CD4-positive, alpha-beta T cell treated with Interleukin-6 for 4 hours (primary cell): ENCODE measurements at places on chromosomes 7 and 10.

- DNase-seq = peak; percentile 25
These were observed 127.5 kb downstream of the CUBN start for GRCh38 chr10:17001961-17002749.

DNA sequence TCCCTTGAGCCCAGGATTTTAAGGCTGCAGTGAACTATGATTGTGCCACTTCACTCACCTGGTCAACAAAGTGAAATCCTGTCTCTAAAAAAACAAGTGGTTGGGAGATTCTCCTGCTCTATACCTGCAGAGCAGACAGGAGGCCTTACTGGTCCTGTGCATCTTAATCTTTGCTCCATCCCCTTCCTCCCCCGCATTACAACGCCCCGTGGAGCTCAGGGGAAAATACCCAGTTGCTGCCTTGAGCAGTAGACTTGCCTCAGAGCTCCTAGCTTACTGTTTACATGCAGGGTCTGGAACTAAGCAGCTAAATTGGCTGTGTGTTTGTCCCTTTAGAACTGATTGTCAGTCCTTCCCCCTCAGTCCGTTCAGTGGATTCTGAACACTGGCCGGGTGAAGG is 123.8 kb upstream of the KMT2E start:
- DNase-seq = no peak

DNA sequence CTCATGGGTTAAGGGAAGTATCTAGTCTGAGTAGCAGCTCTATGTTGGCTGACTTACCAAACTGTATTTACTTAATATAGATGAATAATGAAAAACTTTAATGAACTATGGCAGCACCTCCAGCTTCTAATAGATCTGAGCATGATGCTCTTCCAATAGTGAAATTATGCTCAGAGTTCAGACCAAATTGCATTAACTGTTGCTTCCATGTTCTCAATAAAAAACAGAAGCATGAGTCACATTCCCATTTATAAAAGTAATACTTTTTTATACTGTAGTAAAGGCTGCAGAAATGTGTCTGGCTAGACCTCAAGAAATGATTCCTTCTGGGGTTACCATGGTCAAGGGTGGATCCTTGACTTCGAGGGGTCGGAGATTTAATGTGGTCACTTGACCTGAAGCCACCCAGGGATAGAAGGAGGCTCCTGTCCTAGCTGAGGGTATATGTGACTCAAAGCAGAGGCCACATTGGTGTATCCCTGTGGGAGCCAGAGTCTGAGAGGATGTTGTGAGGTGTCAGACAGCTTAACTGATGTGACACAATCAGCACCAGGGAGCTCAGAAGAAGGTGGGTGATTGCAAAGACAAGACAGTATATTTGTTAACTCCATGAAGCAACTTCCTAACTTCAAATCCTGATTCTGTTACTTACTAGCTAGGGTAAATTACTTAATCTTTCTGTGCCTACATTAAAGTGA is 19.8 kb upstream of the PLCE1 start:
- DNase-seq = no peak

DNA sequence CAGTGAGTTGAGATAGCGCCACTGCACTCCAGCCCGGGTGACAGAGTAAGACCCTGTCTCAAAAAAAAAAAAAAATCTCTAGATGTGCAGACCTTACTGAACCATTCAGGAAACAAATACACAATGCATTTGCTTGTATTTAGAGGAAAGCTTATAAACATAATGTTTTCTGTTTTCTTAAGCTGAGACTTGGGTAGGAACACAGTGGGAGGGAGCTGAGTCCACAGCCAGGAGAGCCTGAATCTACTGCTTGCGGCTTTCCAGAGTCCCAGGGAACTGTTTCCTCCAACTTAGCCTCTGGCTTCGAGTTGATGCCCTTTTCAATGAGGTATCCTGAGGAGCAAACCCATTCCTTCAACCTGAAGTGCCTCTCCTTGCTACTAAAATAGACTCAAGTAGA is 83.0 kb upstream of the PITRM1 start:
- DNase-seq = no peak

DNA sequence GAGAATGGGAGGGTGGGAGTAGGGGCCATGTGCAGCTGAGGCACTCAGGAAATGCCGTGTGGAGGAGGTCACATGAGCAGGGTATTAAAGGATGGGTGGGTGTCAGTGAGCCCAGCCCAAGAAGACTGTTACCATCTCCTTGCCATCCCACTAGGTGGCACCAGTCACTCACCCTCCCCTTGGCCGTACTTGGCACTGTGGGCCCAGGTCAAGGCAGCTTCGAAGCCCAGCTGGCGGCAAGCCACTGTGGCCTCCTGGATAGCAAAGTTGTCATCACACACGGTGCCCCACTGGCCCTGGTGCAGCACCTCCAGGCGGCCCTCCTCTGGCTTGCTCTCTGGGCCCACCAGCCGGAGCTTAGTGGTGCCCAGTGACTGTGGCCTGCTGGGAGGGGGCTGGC is 5.4 kb downstream of the LOXL4 start:
- no peak for DNase-seq

- no peak for DNase-seq
These were observed 17.3 kb upstream of the GPER1 start for GRCh38 chr7:1070544-1071011.

- no peak for DNase-seq
These were observed 905.7 kb upstream of the ZNF722 start for GRCh38 chr7:63092951-63093350.

DNA sequence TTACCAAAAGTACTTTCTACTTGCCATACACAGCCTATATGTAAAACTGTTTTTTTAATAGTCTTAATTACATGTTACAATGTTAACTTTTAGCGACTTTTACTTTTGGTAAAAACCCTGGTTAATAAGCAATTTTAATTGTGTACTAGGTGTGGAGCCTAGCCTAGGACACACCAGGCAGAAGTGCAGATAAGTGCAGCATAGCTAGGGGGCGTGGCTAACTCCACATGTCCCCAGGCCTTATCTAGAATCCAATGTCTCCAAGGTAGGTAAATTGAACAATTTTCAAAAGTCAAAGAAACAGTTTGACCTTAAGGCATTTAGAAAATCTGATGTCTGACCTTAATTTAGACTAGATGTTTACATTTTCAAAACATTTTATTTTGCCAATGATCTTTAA is 858.7 kb downstream of the CCSER2 start:
- DNase-seq = no peak

DNA sequence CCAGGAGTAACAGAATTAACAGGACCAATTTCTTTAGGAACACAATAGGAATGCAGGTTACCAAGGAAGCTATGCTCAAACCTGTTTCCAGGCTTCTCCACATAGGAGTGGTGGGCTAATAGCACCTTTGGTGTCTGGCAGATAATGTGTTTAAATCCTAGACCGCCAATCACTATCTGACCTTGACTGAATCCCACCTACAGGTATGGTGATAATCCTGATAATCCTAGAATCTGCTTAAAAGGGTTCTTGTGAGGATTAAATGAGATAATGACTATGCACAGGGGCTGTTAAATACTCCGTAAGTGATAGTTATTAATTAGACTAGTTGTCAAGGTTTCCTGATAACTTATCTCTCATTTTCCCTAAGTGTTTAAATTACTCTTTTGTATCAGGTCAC is 81.2 kb downstream of the EPC1 start:
- DNase-seq = no peak

DNA sequence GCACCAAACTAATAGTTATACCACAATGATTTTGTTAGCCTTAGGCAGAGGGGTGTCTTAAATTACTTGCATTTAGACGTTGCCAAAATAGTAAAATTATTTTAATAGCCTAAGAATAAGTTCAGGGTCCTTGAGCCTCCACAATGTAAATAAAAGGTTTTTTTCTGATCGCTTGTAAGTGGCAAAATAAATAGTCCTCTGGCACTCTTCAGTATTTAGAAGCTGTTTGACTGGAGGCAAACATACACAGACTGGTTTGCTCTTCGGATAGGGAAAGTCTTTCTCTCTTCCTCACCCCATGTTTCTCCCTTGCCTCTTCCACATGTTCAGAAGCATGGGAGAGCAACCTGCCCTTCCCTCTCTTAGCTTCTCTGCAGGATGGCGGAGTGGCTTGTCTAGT is 49.5 kb upstream of the FAM180A start:
- DNase-seq = no peak

GRCh38 chr10:99449023-99449422 is 18.6 kb upstream of the GOT1 start:
- DNase-seq = no peak

DNA sequence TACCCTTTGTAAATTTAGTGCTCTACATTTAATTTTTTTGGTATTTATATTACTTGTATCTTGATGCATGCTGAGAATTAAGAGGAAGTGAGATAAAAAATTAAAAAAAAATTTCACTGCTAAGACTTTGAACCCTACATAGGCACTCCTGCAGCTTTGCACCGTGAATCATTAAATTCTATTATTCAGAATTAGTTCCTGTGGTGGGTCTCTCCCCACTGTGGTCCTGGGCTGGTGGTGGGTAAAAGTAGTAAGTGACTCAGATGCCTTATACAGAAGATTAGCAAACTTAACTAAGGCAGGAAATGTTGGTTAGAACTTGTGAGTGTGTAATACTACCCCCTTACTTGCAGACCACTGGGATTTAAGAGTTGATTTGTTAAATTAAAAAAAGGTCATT is 72.6 kb downstream of the AP3M1 start:
- DNase-seq = peak; percentile 49

DNA sequence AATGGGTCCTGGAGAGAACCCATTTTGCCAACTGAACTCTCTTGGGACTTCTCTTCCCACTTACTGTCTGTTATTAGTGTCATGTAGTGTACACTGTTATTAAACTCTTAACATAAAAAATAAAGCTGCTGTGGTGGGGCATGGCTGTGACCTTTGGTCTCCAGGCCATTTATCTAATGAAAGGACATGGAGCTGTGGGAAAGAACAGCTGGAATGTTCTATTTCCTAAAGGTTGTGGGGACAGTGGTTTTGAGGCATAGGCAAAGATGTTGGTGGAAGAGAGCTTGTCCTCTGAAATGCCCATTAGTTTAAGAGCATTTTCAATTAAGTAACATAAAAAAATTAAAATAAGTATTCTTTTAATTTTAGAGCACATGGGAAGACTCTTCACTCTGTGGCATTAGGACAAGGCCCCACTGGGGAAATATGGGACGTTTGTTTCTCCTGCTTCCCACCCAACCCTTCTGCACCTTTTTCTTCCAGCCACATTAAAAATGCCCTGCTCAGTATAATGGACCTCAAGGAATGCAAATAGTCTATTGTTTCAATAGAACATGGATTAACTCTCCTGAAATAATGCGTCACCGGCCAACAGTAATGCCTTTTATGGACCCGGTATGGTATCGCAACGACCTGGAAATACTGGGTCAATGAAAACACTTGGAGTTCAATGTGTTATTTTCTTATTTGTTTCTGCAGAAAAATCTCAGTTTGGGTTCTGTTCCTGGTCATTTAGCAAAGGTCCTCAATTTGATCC is 149.6 kb downstream of the BUB3 start:
- no peak for DNase-seq

DNA sequence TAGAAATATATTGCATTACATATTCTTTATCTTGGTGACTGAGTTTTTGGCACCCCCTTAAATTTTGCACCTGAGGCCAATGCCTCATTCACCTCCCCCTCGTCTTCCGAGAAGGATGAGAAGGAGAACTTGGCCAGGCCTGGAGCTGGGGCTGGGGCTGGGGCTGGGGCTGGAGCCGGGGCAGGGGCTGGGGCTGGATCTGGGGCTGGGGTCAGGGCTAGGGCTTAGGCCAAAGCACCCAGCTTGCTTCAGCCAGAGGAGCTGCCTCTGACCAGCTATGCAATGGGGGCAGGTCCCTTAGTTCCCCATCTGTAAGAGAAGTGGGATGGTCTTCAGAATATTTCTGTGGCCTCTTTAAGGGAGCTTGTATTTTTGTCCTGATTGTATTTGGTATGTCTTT is 3.8 kb upstream of the PRKAG2 start:
- DNase-seq = no peak

- DNase-seq = no peak
These were observed 55.0 kb downstream of the CACNB2 start for GRCh38 chr10:18195060-18195799.

- no peak for DNase-seq
These were observed 20.1 kb upstream of the EIF5AL1 start for GRCh38 chr10:79492256-79492655.

DNA sequence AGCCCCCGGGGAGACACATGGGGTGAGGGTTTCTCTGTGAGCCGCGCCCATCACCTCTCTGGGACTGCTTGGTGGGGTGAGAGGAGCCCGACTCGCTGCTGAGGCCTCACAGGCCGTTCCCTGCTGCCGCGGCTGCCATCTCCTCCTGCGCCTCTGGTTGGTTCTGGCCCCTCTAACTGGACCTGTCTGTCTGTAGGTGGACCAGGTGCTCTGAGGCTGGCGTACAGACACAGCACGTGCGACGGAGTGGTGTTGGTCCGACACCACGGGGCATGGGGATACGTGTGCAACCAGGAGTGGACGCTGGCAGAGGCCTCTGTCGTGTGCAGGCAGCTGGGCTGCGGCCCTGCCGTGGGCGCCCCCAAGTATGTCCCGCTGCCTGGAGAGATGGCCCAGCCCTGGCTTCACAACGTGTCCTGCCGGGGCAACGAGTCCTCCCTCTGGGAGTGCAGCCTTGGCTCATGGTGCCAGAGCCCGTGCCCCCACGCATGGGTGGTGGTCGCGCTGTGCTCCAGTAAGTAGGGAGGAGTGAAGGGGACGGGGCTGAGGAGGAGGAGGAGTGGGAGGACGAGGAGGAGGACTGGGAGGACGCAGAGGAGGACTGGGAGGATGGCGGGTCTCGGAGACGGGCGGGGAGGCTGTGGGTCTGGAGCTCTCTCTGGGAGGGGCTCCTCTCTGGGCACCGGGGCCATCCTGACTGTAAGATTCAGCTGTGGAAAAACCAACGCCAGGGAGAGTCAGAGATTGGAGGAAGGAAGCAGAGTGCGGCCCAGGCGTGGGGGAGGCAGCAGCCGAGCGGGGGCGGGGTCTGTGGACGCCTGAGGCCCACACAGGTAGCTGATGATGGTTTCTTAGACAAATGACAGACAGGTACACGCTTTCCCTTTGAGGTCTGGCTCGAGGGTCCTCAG is 2.6 kb downstream of the SCART1 start:
- no peak for DNase-seq

DNA sequence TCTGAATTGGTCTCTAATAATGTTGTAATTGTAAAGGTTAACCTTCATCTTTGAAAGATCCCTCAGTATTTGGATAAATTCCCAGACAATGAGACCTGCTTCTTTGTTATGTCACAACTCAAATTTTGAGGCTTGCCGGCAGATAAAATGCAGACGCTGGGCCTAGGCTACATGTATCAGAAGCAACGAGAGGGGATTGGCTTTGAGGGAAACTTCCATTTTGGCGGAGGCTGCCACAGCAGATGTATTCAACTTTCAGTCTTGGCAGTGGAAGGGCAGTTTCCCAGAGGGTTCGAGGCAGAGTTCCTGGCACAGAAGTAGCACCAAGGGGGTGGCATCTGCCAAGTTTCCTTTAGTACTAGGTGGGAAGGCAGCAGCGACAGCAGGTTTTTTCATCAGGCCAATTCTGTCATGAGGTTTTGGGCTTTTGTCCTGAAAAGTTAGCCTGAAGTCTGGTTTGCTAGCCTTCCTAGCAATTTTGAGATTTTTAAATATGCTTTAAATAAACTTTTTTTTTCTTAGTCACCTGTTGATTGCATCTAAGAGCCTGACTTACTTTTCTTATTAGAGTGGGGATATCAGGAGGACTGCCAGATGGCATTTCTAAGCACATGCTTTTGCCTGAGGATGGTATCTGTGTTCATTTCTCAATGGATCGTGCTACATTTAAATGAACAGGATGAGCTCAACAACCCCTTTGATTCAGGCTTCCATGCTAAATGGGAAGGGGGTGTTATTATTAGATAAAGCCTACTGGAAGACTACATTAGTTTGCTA is 89.5 kb upstream of the FAM3C start:
- DNase-seq = no peak
